ENCODE measurements at places on chromosomes 4 and X. TPM values are rescaled to one million over a fixed set of nuclear protein-coding genes. Genes with fewer than 3 reads are reported as not detected.

TCEANC gene
- polyA plus RNA-seq: 6.1 TPM

UGT2B17 gene
- not detected for polyA plus RNA-seq

FSTL5 gene
- 24.0 TPM for polyA plus RNA-seq

GPR143 gene
- 22.3 TPM for polyA plus RNA-seq

IL21 gene
- polyA plus RNA-seq: not detected

TRIM61 gene
- 3.8 TPM for polyA plus RNA-seq

DCTD gene
- 8.7 TPM for polyA plus RNA-seq

MFSD8 gene
- 47.7 TPM for polyA plus RNA-seq
